Mononuclear cell (primary cell): ENCODE measurements at places on chromosomes 3 and 15. TPM values are rescaled to one million over a fixed set of nuclear protein-coding genes. Genes with fewer than 3 reads are reported as not detected.

Gene RARB
- total RNA-seq, result not detected

Gene MYO5C
- 1.2 TPM for total RNA-seq

Gene AGBL1
- under 0.01 TPM for total RNA-seq

Gene CFAP100
- total RNA-seq, result not detected

Gene FBXL2
- total RNA-seq, result 0.10 TPM
